AG04450 (cell line): ENCODE measurements at places on chromosomes 1 and 21. TPM values are rescaled to one million over a fixed set of nuclear protein-coding genes. Genes with fewer than 3 reads are reported as not detected.

- DNase-seq, result no peak
These were observed 1.1 kb upstream of the TMEM167B start for GRCh38 chr1:109089242-109090015.

GRCh38 chr1:61071205-61072130 lies 10.9 kb upstream of the NFIA start:
- no peak for DNase-seq

DNA sequence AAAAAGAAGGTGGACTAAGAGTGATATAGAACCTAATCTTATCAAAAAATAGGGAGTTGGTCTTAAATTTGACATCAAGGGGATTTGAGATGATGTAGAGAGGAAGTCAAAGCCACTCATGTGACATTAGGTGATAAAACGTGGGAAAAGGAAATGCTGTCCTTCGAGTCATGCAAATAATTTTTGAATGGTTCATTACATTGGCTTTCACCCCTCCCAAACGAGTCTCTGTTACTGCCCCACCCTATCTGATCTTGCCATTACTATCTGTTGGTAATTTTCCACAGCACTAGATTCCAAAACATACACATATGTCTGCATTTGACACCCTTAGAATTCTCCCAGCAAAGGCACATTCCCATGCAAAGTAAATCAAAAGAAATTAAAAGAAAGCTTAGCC lies 531.1 kb upstream of the ADAMTS5 start:
- DNase-seq, result no peak

GRCh38 chr1:75328691-75329090 lies 194.5 kb downstream of the LHX8 start:
- no peak for DNase-seq

GRCh38 chr1:119286587-119287181 lies 81.9 kb upstream of the HAO2 start:
- no peak for DNase-seq

DNA sequence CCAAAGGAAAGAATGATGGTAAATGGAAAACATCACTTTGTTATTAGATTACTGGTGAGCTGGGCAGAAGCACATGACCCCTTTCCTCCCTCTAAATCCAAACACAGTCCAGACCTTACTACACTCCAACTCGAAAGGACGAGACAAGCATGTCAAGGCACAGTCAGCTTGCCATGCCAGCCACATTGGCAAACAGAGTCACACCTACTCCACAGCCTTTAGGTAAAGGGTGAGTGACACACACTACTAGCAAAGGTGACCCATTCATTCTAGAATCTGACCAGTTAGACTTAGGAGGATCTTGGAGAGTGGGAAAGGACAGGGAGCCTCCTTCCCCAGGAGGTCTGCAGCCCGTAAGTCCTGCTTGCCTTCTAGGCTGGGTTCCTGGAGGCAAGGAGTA lies 3.0 kb downstream of the SLC44A3 start:
- no peak for DNase-seq

DNA sequence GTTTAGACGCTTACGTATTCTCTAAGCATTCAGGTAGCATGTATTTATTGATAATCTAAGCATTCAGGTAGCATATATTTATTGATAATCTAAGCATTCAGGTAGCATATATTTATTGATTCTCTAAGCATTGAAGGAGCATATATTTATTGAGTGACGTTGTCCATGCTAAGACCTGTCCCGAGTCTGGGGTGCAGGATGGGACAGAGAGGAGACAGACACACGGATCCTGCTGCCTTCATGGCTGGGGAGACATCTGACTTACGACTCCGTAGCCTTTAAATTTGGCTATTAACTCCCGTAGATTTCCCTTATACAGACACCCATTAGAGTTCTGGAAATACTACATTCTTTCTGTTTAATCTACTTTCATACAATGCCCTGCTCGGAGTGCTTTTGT lies 982 bp downstream of the SCCPDH start:
- DNase-seq, result no peak

- peak; percentile 56 for DNase-seq
These were observed 75.1 kb upstream of the SIPA1L2 start for GRCh38 chr1:232704694-232705680.

Gene RAP1GAP
- 0.14 and 0.15 TPM in 2 replicates for polyA plus RNA-seq

- DNase-seq, result no peak
These were observed 272.3 kb upstream of the C1orf105 start for GRCh38 chr1:172148213-172148612.

DNA sequence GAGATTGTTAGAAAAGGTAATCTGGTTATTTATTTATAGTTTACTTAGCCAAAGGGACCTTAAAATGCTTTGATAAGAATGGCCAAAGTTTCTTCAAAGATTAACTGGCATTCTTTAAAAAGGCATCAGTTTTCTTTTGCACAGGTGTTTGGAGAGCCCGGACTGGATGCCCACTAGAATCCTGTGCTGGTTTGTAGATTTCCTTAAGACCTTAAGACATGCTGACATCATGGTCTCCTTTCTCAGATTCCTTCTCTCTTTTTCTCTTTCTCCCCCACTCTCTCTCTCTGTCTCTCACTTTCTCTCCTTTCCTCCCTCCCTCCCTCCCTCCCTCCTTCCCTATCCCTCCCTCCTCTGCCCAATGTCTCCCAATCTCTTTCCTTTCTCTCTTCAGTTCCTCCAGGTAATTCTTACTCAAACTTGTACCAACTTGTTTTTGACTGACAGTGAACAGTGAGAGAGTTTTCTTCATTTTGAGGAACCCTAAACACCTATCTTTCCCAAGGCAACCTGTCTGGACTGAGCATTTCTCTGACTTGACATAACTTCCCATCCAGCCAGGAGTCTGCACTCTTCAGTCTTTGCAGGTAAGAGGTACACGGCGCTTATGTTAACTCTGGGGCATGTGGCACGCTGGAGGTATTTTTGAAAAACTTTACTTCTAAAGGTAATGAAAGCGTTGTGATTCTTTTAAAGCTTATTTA lies at the start of gene KCNJ15:
TSS of gene KCNJ15 (plus strand) at position 393 of the 704 bp plus-strand sequence. CDS start 42,271 bp downstream, outside the sequence.
- DNase-seq, result no peak
